Transverse colon (tissue), 4 donors: ENCODE measurements at places on chromosomes 16 and 17. TPM values are rescaled to one million over a fixed set of nuclear protein-coding genes. Genes with fewer than 3 reads are reported as not detected.

DNA sequence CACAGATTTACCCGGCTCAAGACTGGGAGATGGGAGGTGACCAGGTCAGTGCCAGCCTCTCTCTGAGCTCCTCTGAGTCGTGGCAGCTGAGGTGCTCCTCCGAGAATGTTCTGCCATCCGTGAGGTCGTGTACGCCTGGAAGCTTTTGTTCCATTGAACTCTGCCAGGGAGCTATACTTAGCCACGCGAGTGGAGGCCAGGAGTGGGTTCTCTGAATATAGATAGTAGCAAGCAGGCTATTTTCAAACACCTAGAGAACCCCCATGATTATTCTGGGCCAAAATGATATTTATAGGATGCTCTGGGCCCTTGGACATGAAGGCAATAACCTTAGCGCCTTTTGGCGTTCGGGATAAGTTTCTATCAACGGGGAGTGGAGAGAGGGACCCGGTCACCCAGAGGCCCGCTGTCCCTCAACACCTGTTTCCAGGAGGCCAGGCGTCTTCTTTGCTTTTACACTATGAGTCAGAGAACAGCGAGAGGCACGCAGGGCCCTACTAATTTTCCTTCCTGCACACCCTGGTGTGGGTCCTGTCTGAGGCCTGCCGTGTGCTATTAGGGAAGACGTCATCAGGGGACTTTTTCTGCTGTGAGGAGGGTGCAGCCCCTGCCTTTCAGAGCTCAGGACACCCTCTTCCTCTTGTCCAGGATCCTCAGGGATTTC is 11.0 kb upstream of the MVD start:
- H3K27me3 ChIP-seq, result peaks cover 9% of the 10 kb centered on the region
- no peak for DNase-seq
- H3K4me3 ChIP-seq, result no peak overlapping the region
- no peak overlapping the region for H3K27ac ChIP-seq

DNA sequence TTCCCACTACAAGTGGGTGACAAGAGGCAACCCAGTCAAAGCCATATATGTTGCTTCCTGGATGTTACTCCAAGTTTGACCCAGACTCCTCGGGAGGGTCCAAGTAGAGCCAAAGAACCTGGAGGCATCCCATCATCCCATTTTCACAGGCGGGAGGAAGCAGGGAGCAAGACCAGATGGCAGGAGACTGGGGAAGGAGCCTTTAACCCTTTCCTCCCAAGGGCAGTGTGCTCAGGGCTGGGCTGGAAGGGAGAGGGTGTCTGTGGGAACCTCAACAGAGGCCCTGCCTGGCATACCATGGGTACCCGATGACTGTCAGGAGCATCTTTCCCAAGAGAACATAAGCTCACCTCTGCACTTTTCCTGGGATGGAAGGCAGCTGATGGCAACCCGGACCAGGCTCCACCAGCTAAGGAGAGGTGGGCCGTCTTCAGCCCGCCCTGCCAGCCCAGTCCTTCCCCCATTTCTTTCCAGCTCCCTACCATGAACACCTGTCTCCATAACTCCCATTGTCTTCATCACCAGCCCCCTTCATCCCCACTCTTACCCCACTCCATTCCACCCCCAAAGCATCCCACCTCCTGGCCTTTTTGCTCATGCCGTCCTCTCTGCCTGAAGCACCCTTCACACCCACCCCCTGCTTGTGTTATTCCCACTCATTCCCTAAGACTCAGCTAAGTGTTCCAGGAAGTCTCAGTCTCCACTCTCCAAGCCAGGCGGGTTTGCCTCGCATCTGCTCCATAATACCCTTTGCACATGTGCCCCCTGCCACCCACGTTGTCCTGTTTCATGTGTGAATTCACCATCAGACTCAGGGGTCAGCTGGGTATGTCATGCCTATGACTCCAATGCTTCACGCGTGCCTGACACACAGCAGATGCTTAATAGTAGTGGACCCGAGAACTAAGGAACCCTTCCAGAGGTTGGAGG is 5.9 kb upstream of the SLC16A5 start:
- DNase-seq, result no peak
- no peaks in the 10 kb centered on the region for H3K27me3 ChIP-seq
- H3K4me1 ChIP-seq, result peaks cover 54% of the 10 kb centered on the region

DNA sequence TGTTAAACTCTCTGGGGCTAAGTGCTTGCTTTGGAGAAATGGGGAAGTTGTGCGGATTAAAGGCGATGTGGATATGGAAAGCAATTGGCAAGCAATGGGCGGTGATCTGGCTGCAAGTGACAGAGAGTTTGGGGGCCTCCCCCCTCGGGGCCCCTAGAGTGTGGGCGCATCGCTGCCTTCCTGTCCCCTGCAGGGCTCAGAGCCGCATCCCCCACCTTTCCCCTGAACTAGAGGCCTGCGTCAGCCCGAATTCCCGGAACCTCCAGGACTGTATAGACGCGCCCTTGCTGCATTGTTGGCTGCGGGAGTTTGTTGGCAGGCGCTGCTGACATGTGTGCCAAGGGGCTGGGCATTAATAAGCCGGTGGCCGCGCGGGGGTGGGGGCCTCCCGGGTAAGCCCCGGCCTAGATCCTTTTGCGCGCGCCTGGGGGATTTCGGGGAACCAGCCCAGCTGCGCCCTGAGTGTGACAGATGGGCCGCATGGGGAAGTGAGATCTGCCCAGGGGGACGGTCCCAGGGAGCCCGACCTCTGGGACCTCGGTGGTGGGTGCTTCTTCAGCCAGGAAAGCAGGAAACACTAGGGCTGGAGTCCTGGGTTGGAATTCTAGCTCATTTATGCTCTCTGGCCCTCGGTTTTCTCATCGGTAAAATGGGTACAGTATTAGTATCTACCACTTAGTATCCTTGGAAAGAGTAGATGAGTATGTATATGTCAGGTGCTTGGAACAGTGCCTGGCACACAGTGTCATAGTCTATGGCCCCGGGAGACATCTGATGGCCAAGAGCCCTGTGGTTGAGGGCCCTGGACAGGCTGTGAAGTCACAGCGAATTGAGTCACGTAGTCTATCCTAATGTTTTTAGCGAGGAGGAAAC is 1.0 kb downstream of the EEF2K start:
- peak; percentile 82 for DNase-seq
- H3K27ac ChIP-seq, result peak overlapping the region; percentile 90
- no peaks in the 10 kb centered on the region for H3K36me3 ChIP-seq
- H3K4me1 ChIP-seq, result peaks cover 27% of the 10 kb centered on the region
- no peaks in the 10 kb centered on the region for H3K27me3 ChIP-seq

The STAT5A gene
- 93.7 TPM for total RNA-seq

- no peak for DNase-seq
- no peaks in the 10 kb centered on the region for H3K4me1 ChIP-seq
- no peaks in the 10 kb centered on the region for H3K36me3 ChIP-seq
- no peaks in the 10 kb centered on the region for H3K27me3 ChIP-seq
Measured at GRCh38 chr16:77610496-77610895, 111.8 kb upstream of the NUDT7 start.

DNA sequence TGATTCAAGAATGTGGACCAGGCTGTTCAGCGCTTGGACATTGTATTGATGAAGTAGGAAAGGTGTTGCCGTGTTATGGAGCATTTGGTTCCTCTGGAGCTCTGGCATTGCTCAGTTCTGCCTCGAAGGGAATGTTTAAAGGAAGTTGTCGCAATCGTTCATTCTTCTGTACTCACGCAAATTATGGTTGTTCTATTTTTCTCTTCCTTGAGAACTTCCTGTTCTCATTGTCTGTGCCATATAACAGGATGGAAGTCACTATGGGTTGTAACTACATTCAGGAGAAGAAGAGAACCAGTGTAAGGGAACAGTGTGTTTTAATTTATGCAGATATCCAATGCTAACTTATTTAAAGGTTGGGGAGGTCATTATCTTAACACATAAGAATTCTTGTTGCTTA is 13.0 kb downstream of the PCTP start:
- H3K27me3 ChIP-seq, result no peaks in the 10 kb centered on the region
- peak overlapping the region; percentile 29 for H3K27ac ChIP-seq
- no peak for DNase-seq

- H3K4me1 ChIP-seq, result no peaks in the 10 kb centered on the region
- no peak for DNase-seq
- H3K27ac ChIP-seq, result peak overlapping the region; percentile 52
- no peak overlapping the region for H3K4me3 ChIP-seq
Measured at GRCh38 chr17:40606548-40607353, 40.9 kb downstream of the SMARCE1 start.

DNA sequence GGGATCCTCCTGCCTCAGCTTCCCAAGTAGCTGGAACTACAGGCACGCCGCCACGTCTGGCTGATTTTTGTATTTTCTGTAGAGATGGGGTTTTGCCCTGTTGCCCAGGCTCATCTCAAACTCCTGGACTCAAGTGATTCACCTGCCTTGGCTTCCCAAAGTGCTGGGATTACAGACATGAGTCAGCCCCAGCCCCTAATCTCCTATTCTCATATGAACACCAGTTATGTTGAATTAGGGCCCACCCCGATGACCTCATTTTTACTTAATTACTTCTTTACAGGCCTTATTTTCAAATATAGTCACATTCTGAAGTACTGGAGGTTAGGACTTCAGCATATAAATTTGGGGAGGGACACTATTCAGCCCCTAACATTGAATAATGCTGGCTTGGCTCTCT is 49.2 kb downstream of the ZNRF1 start:
- peaks cover 19% of the 10 kb centered on the region for H3K4me1 ChIP-seq
- no peak overlapping the region for H3K4me3 ChIP-seq
- no peaks in the 10 kb centered on the region for H3K27me3 ChIP-seq

DNA sequence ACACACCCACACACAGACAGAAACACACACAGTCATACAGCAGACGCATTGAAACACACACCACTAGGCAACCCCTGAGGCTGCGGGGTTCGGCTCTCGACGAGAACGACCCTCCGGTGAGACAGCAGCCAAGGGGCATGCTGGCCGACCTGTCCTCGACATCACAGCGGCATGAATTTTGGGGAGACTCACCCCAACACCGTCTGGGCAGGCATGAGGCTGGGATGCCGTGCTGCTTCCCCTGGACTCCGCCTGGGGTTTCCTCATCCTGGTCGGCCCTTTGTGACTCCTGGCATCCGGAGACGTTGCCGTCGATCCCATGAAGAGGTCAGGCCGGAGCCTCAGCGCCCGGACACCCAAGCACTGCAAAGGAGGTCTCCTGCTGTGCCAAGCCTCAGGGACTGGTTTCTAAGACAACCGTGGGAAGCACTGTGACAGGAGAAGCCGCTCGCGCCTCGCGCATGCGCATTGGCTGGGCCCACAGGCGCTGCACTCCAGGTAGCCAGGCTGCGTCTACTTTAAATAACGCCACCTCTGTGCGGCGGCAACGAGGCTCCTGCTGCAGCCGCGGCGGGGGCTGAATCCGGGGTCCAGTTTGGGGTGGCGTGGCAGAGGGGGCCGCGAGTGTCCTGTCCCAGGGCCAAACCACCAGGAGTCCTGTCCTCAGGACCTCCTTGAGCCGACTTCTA is 13.8 kb upstream of the KCNJ18 start:
- no peak for DNase-seq
- H3K4me3 ChIP-seq, result no peak overlapping the region
- H3K27me3 ChIP-seq, result no peaks in the 10 kb centered on the region
- no peak overlapping the region for H3K27ac ChIP-seq

GRCh38 chr16:67164599-67165061 is at the start of gene HSF4:
TSS of gene HSF4 (plus strand) at chr16:67164745. CDS start at chr16:67164812, 67 bp downstream.
- peaks cover 56% of the 10 kb centered on the region for H3K27me3 ChIP-seq
- no peaks in the 10 kb centered on the region for H3K36me3 ChIP-seq
- DNase-seq, result peak; percentile 79
- peak within 1 kb of the TSS; percentile 67 for H3K27ac ChIP-seq

The PIPOX gene
- 15.3 TPM for total RNA-seq

GRCh38 chr17:28457890-28458289 is 15.6 kb upstream of the SLC13A2 start:
- no peaks in the 10 kb centered on the region for H3K36me3 ChIP-seq
- H3K4me1 ChIP-seq, result no peaks in the 10 kb centered on the region
- H3K27me3 ChIP-seq, result no peaks in the 10 kb centered on the region
- no peak overlapping the region for H3K27ac ChIP-seq
- DNase-seq, result no peak

DNA sequence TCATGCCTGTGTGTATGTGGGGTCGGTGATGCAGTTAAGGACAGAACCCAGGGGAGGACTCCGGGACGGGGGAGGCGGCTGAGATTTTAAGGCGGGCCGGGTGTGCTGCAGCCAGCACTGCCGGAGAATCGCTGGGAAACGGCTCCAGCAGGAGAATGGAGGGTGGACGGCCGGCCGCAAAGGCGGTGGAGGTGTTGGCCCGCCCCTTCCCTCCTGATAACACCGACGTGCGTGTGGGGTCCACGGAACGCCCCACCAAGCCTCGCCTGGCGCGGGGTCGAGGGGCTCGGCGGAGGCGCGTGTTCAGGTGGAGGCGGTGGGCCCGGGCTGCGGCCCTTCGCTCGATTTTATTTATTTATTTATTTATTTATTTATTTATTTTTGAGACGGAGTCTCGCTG is 633 bp downstream of the ZNF843 start:
- H3K4me3 ChIP-seq, result peak overlapping the region; percentile 50
- no peaks in the 10 kb centered on the region for H3K36me3 ChIP-seq
- H3K27ac ChIP-seq, result peak overlapping the region; percentile 83
- DNase-seq, result no peak

GRCh38 chr17:59746849-59747445 is 39.5 kb downstream of the VMP1 start:
- H3K36me3 ChIP-seq, result no peaks in the 10 kb centered on the region
- H3K4me1 ChIP-seq, result no peaks in the 10 kb centered on the region
- no peak overlapping the region for H3K4me3 ChIP-seq
- H3K27ac ChIP-seq, result no peak overlapping the region

The GLIS2 gene
- total RNA-seq, result 1.1 TPM

The MILR1 gene
- total RNA-seq, result not detected
